Omental fat pad (tissue), 4 donors: ENCODE measurements at places on chromosomes 1 and 21. TPM values are rescaled to one million over a fixed set of nuclear protein-coding genes. Genes with fewer than 3 reads are reported as not detected.

DNA sequence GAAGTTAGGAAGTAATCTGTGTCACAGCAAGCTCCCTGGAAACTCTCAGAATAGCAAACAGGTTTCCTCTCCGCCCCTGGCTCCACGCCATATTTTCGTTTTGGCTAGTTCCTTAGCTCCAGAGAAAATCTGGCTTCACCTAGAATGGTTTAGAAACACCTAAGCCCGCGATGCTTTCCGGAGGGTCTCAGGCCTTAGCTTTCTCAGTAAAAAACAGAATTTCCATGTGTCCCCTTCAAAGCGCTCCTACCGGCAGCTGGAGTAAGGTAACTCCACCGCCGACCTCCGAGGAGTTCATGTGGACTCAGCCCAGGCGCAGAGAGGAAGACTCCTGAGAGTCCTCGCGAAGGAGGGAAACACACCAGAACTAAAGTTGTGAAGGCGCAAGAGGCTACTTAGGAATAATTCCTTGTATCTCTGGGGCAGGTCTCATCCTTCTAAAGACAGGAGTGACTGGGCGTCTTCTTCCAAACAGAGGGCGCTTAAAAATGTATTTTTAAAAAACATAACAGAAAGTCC lies 406 bp downstream of the KIAA0040 start:
- peak; percentile 42 for DNase-seq

DNA sequence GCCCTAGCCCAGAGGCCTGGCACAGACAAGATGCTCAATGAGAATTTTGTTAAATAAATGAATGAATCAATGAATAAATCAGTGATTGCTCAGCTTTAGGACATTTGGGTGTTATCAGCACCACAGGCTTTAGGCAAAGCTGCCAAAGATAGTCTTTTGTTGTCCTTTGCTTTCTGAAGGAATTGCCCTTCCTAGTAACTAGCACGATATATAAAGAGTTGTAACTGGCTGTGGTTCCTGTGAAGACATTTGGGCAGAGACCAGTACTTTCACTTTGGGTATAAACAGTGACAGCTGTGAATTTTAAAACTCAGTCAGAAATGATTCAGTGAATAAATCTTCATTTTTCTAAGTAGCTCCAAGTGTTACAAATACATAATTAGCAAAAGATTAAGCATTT lies 13.3 kb downstream of the RNU5D-1 start:
- DNase-seq: no peak

LYPD8 gene
- not detected for total RNA-seq

- DNase-seq: no peak
Measured at GRCh38 chr21:39198800-39199199, 15.5 kb upstream of the PSMG1 start.

- DNase-seq: no peak
Measured at GRCh38 chr1:34511802-34512201, 243.0 kb upstream of the GJB5 start.

- no peak for DNase-seq
Measured at GRCh38 chr21:23887725-23888306, 1719.5 kb downstream of the MRPL39 start.

- DNase-seq: no peak
Measured at GRCh38 chr1:84283381-84283780, 18.1 kb upstream of the SAMD13 start.

- DNase-seq: no peak
Measured at GRCh38 chr21:46634966-46635323, 529 bp upstream of the PRMT2 start.

GBP7 gene
- not detected for total RNA-seq

- no peak for DNase-seq
Measured at GRCh38 chr1:56541408-56541807, 38.0 kb downstream of the PLPP3 start.

SPRR3 gene
- not detected for total RNA-seq

GRCh38 chr1:20234788-20235535 lies 48.6 kb upstream of the PLA2G2C start:
- DNase-seq: no peak

DNA sequence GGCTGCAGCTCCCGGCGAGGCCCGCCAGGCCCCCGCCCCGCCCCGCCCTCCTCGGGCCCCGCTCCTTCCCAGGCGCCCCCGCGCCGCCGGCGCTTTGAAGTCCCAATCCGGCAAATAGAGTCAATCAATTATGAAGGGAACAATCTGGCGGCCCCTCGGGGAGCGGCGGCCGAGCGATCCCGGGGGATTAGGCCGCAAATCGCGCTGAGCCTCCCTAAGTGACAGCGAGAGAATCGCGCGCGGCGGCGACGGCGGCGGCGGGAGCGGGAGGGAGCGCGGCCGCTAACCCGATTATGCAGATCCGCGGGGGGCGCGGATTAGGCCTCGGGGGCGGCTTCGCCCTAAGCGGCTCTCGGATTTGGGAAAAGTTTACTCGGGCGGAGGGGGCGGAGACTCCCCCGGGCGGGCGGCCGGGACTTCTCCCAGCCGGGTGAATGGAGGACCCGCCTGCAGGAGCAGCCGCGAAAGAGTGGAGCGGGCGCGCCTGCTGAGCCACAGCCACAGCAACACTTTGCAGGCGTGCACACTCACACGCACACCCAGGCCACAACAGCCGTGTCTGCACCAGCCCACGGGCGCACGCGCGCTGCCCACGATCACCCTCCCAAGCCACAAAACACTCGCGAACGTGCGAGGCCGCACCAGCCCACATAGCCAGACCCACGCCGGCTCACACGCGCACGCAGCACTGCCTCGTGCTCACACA lies 23.0 kb upstream of the DMBX1 start:
- no peak for DNase-seq

GRCh38 chr21:32483293-32483595 lies 70.7 kb downstream of the EVA1C start:
- no peak for DNase-seq

DNA sequence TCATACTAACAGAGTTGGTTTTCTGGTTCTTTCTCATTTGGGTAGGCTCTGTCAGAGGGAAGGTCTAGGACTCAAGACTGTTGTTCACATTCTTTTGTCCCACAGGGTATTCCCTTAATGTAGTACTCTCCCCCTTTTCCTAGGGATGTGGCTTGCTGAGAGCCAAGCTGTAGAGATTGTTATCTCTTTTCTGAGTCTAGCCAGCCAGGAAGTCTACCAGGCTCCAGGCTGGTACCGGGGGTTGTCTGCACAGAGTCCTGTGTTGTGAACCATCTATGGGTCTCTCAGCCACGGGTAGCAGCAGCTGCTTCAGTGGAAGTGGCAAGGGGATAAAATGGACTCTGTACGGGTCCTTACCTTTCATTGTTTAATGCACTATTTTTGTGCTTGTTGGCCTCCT lies 226.4 kb downstream of the LBR start:
- DNase-seq: no peak

GRCh38 chr1:183032122-183032921 lies 9.1 kb downstream of the LAMC1 start:
- no peak for DNase-seq

GRCh38 chr1:105678334-105678733 lies 1378.1 kb upstream of the PRMT6 start:
- DNase-seq: no peak

GRCh38 chr1:208203848-208204609 lies 40.2 kb downstream of the PLXNA2 start:
- no peak for DNase-seq

DNA sequence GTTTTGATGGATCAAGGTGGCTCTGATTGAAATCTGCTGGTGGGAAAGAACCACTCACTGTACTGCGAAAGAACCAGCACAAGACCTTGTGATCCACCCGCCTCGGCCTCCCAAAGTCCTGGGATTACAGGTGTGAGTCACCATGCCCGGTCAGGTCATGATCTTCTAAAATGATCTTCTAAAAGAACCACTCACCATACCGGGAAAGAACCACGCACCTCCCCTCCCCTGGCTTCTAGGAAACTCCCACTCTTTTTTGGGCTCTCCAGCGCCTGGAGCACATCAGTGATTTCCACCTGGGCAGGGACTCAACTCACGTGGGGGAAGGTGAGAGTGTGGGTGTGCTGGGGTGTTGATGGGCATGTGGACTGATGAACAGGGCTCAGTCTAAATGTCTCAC lies 7.9 kb upstream of the RAB7B start:
- DNase-seq: no peak

CR1L gene
- total RNA-seq: not detected

GRCh38 chr1:55864251-55864650 lies 649.1 kb upstream of the USP24 start:
- DNase-seq: no peak

SH2D1B gene
- total RNA-seq: 0.31 TPM
